ENCODE measurements at places on chromosomes 2 and 18. TPM values are rescaled to one million over a fixed set of nuclear protein-coding genes. Genes with fewer than 3 reads are reported as not detected.
A peak's percentile ranks its signal among the peaks of the same experiment; 100 is the strongest.

GRCh38 chr18:38552732-38553321, 987.2 kb upstream of the CELF4 start:
- H3K36me3 ChIP-seq: no peaks in the 10 kb centered on the region
- no peak overlapping the region for H3K27ac ChIP-seq
- no peak for DNase-seq
- peaks cover 16% of the 10 kb centered on the region for H3K4me1 ChIP-seq

DNA sequence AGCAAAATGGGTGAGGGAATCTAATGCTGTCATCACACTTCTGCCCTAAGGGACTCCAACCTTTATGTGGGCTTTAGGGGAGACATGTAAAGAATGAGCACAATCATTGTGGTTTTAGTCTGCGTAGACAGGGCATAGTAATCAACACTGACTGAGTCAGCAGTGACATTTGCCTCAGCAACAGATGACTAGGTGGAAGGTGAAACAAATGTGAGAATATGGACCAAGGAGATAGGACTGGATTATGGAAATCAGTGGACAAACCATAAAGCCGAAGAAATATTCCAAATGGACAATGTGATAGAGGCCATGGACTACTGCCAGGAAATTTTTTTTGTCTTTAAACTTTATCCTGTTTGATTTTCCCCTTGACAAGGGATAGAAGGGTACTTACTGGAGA, 83.9 kb downstream of the PDK1 start:
- no peaks in the 10 kb centered on the region for H3K36me3 ChIP-seq
- H3K27ac ChIP-seq: no peak overlapping the region
- H3K27me3 ChIP-seq: no peaks in the 10 kb centered on the region
- H3K4me1 ChIP-seq: no peaks in the 10 kb centered on the region

DNA sequence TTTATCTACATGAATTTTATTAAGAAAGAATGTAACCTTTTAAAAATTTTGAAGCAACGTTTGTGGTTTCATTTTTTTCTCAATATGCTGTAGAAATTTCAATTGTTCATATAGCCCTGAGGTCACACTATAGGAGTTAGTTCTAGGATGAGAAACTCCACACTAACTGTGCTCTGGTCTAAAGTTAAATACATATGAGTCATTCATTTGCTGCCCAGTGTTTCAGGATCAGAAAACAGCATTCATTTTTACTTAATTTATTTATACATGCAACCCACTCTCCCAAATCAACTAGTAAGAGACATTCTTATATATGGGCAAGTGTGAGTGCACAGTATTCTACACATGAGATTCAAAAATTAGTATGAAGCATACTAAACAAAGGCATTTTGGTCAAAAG, 137.9 kb downstream of the DOCK10 start:
- H3K27me3 ChIP-seq: no peaks in the 10 kb centered on the region
- H3K36me3 ChIP-seq: peaks cover 19% of the 10 kb centered on the region
- peak overlapping the region; percentile 40 for H3K27ac ChIP-seq
- H3K4me3 ChIP-seq: no peak overlapping the region
- H3K4me1 ChIP-seq: peaks cover 23% of the 10 kb centered on the region
- no peak for DNase-seq

DNA sequence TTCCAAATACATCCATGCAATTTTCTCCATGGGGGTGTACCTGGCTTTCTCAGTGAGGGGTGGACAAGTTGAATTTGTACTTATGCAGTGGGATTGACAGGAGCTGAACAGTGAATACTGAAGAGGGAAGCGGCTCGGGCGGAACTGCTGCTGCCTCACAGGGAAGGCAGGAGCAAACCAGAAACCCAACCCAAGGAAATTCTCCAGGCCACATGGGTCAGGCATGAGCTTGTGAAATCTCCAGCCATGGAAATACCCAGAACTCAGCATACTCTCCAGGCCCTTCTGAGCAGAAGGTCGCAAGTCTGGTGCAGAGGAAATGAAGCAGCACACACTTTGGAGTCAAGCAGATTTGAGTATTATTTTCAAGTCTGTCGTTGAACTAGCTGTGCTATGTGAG, 26.5 kb upstream of the INO80C start:
- no peak for DNase-seq
- H3K27ac ChIP-seq: no peak overlapping the region
- H3K4me1 ChIP-seq: peaks cover 27% of the 10 kb centered on the region
- no peaks in the 10 kb centered on the region for H3K27me3 ChIP-seq

DNA sequence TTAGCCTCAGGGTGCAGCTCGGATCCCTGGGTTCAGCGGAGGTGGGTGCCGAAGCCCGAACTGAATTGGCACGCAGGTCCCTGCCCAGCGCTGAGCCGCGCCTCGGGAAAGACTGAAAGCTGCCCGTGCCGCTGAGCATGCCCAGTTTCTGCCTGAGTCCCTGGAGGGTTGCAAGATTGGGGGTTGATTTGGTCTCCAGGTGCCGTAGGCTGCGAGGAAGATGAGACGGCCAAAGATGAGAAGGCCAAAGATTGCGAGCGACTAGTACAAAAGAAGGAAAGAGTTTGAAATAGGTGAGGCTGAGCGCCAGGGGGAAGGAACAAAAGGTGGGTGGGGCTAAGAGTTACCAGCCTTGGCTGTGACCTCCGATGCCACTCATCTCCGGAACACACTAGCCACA, 852 bp upstream of the KCNH7 start:
- H3K27me3 ChIP-seq: peaks cover 64% of the 10 kb centered on the region
- peaks cover 20% of the 10 kb centered on the region for H3K4me1 ChIP-seq
- H3K27ac ChIP-seq: no peak overlapping the region
- no peaks in the 10 kb centered on the region for H3K36me3 ChIP-seq
- no peak for DNase-seq

DNA sequence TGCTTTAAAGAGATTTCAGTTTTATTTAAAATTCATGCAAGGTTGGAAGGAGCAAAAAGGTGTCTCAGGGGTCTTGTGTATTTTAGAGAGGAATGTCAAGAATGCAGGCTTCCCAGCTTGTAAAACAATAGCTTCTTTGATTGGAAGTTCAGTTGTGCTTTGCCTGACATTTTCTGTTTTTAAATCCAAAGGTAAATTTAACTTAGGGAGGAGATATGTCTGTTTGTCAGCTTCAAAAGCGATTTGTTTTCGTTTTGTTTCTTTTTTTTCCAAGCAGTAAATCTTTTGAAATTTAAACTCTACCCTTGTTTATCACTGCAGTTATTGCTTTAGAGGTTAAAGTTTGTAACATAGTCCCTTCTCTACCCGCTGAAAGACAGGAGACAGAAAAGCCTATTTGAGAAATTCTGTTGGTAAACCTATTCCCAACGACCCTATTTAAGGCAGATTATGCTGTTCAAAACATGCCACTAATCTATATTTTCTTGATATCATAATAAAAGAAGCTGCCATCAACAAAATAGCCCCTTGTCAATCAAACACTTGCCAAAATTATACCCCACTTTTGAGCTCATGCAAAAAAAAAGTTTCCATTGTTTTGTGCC, 639.6 kb downstream of the IRS1 start:
- no peak for DNase-seq
- H3K27ac ChIP-seq: no peak overlapping the region

DNA sequence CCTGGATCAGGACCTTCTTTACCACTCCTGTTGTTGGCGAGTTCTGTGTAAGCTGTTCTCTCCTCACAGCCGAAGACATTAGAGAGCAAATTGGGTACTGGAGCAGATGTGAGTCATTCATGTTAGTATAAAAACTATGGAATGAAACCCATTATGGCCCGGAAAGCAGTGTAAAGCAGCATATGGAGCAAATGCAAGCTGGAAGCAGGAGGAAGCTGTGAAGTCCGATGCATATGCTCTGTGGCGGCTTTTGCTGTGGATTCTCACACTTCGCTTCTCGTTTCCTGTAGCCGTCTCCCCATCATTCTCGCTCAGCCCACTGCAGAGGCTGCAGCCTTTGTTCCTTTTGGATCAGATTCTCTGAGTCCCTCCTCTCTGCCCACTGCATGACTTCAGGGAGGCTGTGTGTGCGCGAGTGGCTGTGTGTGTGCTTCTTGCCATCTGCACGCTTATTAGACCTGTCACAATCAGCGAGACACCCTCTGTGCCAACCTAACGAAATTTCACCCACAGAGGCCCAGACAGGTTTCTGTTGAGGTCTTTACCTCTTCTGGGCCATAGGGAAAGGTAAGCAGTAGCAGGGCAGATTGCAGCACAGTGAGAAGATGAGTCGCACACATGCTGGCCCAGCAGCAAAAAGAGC, 3.3 kb upstream of the GALNT14 start:
- H3K4me3 ChIP-seq: no peak overlapping the region
- DNase-seq: no peak
- H3K27ac ChIP-seq: no peak overlapping the region
- no peaks in the 10 kb centered on the region for H3K36me3 ChIP-seq
- H3K4me1 ChIP-seq: peaks cover 14% of the 10 kb centered on the region

GRCh38 chr2:211237586-211238275, 681.3 kb downstream of the CPS1 start:
- no peaks in the 10 kb centered on the region for H3K27me3 ChIP-seq
- no peak overlapping the region for H3K4me3 ChIP-seq
- peaks cover 10% of the 10 kb centered on the region for H3K4me1 ChIP-seq
- no peak for DNase-seq

DNA sequence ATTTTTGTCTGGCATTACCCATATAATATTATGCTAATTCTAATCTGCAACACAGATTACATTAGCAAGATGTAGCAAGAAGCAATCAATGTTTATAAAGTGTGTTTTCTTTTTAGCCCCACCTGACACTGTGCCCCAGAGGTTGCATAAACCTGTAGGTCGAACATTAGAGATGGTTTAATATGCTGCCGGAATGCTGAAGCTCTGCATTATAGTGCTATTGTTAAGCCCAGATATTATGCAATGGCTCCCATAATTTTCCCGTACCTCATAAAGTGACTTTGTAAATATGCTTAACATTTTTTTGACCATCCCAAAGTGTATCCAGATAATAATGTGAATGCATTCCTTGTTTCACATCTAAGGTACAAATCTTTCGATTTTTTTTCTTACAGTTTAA, 109.3 kb upstream of the MAP4K3 start:
- DNase-seq: no peak
- H3K36me3 ChIP-seq: no peaks in the 10 kb centered on the region
- peaks cover 5% of the 10 kb centered on the region for H3K4me1 ChIP-seq
- no peak overlapping the region for H3K4me3 ChIP-seq
- no peak overlapping the region for H3K27ac ChIP-seq

GRCh38 chr18:35116784-35117318, 75.6 kb downstream of the MAPRE2 start:
- no peak for DNase-seq
- no peak overlapping the region for H3K4me3 ChIP-seq
- no peaks in the 10 kb centered on the region for H3K27me3 ChIP-seq
- H3K27ac ChIP-seq: no peak overlapping the region
- peaks cover 16% of the 10 kb centered on the region for H3K4me1 ChIP-seq

- DNase-seq: no peak
- no peaks in the 10 kb centered on the region for H3K36me3 ChIP-seq
- H3K4me3 ChIP-seq: no peak overlapping the region
- no peak overlapping the region for H3K27ac ChIP-seq
These were observed 106.3 kb downstream of the TTN start for GRCh38 chr2:178700922-178701342.

DNA sequence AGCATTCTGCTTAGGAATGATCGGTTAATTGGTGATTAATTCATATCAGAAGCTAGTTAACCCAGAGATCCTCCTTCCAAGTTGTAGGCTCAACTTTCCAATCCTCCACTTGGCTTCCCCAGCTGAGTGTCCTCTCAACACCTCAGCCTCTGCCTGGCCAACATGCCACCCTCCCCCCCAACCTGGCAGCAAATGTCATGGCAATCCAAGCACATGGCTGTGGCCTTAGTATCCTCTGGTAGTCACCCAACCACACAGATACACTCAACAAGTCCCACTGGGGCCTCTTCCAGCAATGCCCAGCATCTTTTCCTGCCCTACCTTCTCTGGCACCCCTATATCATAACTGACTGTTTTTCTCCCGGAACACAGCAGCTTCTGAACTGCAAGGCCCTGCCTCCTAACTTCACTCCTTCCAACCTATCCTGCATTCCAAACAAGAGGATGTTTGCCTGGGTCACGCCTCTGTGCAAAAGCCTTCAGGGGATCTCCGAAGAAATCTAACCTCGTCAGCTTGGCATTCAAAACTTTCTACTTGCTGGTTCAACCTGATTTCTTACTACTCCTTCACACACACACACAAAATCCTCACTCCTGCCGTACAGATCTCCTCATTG, 195.0 kb downstream of the CYP26B1 start:
- no peak for DNase-seq
- peak overlapping the region; percentile 53 for H3K27ac ChIP-seq
- H3K4me1 ChIP-seq: no peaks in the 10 kb centered on the region
- no peaks in the 10 kb centered on the region for H3K36me3 ChIP-seq
- peaks cover 7% of the 10 kb centered on the region for H3K27me3 ChIP-seq
- no peak overlapping the region for H3K4me3 ChIP-seq

DNA sequence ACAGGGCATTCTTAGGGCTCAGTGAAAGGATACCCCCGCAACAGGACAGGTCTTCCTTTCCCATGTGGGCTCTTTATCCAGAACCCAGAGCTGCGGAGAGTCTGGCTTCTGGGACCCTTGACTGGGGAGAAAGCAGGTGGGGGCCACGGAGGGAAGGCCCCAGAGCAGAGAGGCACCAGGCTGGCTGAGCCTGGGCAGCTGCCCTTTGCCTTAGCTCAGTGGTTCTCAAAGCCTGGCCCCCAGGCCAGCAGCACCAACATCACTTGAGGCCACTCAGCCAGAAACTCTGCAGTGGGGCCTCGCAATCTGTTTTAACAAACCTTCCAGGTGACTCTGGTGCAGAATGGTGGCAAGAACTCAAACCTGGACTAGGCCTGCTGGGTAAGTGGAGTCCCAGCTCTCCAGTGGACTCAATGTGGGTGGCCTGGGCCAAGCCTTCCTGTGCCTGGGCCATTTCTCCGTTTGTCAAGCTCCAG, 1.6 kb upstream of the TMEM37 start:
- peaks cover 36% of the 10 kb centered on the region for H3K27me3 ChIP-seq
- no peak overlapping the region for H3K27ac ChIP-seq
- no peak for DNase-seq
- peak overlapping the region; percentile 75 for H3K4me3 ChIP-seq
- no peaks in the 10 kb centered on the region for H3K36me3 ChIP-seq

- H3K4me1 ChIP-seq: peaks cover 24% of the 10 kb centered on the region
- H3K36me3 ChIP-seq: no peaks in the 10 kb centered on the region
- DNase-seq: no peak
- H3K27ac ChIP-seq: no peak overlapping the region
- H3K27me3 ChIP-seq: no peaks in the 10 kb centered on the region
These were observed 15.5 kb upstream of the ITGA4 start for GRCh38 chr2:181441670-181442069.

- no peak overlapping the region for H3K4me3 ChIP-seq
- no peaks in the 10 kb centered on the region for H3K27me3 ChIP-seq
- no peak overlapping the region for H3K27ac ChIP-seq
These were observed 36.8 kb downstream of the CHST10 start for GRCh38 chr2:100380681-100381080.

GRCh38 chr2:68193144-68193543, 35.5 kb downstream of the PNO1 start:
- peaks cover 3% of the 10 kb centered on the region for H3K4me1 ChIP-seq
- no peaks in the 10 kb centered on the region for H3K27me3 ChIP-seq
- H3K36me3 ChIP-seq: no peaks in the 10 kb centered on the region
- DNase-seq: no peak
- no peak overlapping the region for H3K4me3 ChIP-seq
- no peak overlapping the region for H3K27ac ChIP-seq

The ALPG gene
- not detected for total RNA-seq

The FHOD3 gene
- total RNA-seq: 29.0 TPM

The UGT1A8 gene
- total RNA-seq: not detected

The MAB21L4 gene
- total RNA-seq: not detected

The STEAP3 gene
- 0.73 TPM for total RNA-seq

The ARHGAP15 gene
- total RNA-seq: 2.8 TPM

The IL36RN gene
- total RNA-seq: not detected

The TMEM37 gene
- 5.3 TPM for total RNA-seq

The PSMA8 gene
- not detected for total RNA-seq

The POTEC gene
- total RNA-seq: not detected

The ALKAL2 gene
- total RNA-seq: 0.63 TPM

Data from neural crest cell (in vitro differentiated cells).